ENCODE measurements at places on chromosomes 12 and 14. TPM values are rescaled to one million over a fixed set of nuclear protein-coding genes. Genes with fewer than 3 reads are reported as not detected.

DNA sequence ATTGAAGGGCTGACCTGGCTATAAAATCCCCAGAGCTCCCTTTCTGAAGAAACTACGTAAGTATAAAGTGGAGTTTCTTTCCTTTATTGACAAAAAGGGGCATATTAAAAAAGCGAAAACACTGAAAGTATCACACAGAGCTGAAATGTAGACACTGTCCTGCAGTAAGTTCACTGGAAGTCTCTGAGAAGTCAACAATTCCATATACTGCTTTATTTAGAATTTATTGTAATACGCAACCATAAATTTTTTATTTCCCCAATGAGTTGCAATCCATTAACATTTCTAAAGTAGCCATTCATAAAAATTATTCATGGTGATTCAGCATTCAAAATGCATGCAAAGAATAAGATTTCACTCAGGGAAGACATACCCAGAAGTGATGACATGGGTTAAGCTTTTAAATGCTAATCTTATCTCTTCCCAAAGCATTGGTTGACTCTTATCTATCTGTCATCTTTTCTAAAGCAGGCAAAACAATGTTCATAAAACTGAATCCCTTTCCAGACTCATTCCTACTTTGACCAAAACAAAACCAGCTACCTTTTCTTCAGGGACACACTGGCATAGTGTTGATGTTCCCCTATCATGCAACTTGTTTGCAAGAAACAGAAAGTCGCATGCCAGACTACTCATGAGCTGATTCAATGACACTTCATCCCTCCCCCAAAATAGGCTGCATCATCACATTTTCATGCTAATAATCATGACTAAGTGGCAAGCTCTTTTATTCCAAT lies 17.3 kb downstream of the KITLG start:
- H3K36me3 ChIP-seq, result no peaks in the 10 kb centered on the region
- peak overlapping the region; percentile 75 for H3K27ac ChIP-seq
- H3K4me3 ChIP-seq, result peak overlapping the region; percentile 5
- peaks cover 39% of the 10 kb centered on the region for H3K4me1 ChIP-seq
- no peaks in the 10 kb centered on the region for H3K27me3 ChIP-seq

DNA sequence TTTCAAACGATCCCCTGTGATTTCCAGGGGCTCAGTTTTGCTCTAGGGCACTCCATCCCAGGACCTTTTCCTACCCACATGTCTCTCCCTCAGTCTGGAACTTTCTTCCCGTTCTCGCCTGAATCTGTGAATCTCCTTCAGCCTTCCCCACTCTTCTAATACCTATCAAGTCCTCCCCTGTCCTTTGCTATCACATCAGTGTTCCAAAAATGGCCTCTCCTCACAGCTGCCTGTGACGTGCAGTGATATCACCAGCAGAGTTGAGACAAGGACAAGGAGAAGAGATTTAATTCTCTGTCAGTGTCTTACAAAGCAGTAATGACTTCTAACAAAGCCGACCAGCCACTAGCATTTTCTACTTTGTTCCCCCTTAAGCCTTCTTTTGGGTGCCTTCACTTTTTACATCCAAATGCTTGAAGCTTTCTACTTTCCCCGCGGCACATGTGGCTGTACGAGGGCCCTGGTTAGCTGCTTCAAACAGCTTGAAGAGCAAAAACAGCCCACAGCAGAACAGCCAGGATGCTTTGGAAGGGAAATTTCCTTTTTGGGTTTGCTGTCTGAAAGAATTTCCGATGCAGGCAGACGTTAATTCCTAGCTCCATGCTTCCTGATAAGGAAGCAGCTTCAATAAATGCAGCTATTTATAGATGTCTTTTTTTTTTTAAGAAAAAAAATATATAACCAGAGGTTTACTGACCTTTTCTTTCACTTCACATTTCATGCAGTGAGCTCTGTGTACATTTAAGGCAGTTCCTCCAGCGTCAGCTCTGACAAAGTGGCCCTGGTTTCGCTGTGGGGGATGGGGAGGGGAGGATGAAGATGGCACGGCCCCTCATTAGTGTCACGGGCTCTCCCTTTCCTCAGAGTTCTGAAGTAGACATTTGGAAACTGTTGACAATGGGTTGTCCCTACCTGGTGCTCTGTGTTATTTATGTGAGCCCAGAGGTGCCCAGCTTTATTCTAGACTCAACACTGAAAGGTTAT lies 109.3 kb downstream of the ETV6 start:
- H3K27ac ChIP-seq, result no peak overlapping the region
- no peaks in the 10 kb centered on the region for H3K27me3 ChIP-seq
- no peaks in the 10 kb centered on the region for H3K4me1 ChIP-seq
- no peak overlapping the region for H3K4me3 ChIP-seq
- DNase-seq, result no peak
- H3K36me3 ChIP-seq, result no peaks in the 10 kb centered on the region

DNA sequence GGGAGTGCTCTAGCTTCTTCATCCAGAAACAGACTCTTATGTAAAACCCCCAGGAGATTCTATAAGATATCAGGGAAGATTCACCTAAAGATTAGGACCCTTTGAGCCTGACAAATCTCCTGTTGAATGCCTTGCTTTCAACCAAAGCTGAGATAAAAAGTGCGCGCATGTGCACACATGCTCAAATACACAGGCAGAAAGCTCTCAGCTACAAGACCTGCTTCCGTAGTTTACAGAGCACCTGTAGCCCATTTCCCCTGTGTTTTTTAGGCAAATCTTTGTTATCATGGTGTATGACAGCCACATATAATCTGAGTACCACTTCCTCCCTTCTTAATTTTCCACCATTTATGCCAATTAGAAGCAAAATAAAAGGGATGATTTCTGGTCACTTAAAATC lies 866.9 kb downstream of the NRXN3 start:
- no peak overlapping the region for H3K4me3 ChIP-seq
- no peaks in the 10 kb centered on the region for H3K27me3 ChIP-seq
- H3K27ac ChIP-seq, result no peak overlapping the region

DNA sequence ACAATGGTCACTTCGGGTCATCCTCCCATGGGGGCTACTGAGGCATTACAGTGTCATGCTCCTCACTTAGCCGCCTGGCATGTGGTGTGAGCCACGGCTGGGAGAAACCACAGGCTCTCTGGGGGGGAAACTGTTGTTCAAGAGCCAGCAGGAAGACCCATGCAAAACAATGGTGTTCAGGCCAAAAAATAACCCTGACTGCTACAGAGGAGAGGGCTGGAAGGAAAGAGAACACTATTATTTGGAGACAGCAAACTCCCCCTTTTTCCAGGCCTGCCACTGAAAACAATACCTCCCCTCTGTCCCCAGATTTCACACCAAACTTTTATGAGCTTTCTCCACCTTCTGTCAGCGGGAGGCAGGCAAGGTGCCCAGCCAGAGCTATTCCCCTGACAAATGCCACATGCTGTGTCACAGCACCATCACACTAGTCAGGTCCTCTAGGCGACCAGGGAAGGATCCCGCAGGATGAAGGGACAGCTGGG lies 83.7 kb downstream of the CHGA start:
- H3K27ac ChIP-seq, result peak overlapping the region; percentile 56
- DNase-seq, result no peak
- H3K36me3 ChIP-seq, result no peaks in the 10 kb centered on the region
- no peak overlapping the region for H3K4me3 ChIP-seq
- H3K4me1 ChIP-seq, result peaks cover 27% of the 10 kb centered on the region

- DNase-seq, result no peak
- no peaks in the 10 kb centered on the region for H3K27me3 ChIP-seq
- H3K36me3 ChIP-seq, result peaks cover 25% of the 10 kb centered on the region
- H3K27ac ChIP-seq, result no peak overlapping the region
Measured at GRCh38 chr14:81523616-81524015, 10.0 kb downstream of the SEL1L start.

DNA sequence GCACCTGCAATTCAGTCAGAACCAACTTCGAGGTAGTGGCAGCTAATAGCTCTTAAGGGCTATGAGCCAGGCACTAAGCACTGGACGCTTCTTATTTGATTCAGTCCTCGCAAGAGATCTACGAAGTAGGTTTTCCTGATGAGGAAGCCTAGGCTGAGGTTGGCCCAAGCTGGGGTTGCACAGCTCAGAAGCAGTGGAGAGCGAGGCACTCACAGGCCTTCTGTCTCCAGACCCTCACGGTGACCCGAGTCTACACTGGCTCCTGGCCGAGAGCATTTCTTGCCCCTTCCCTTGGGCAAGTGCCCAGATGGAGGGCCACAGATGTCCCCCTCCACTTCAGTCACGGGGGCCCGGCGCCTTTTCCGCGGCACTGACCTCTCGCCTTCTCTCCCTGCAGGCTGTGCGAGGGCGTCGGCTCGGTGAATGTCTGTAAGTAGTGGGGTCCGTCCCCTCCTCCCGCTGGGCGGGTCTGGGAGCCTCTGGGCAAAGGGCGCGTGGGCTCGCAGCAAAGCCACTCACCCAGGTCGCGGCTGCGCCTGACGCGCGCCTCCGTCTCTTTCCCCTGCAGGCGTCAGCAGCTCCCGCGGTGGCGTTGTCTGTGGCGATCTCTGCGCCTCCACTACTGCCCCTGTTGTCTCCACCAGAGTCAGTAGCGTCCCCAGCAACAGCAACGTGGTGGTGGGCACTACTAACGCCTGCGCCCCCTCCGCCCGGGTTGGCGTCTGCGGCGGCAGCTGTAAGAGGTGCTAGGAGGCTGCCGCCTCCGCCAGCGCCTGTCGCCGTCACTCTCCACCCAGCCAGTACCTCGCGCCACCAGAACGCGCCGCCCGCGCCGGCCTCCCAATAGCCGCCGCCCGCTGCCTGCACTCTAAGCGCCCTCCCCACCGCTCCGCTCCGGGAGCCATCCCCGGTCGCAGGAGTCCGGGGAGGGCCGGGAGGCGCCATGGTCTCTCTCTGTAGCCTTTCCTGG lies 13.1 kb downstream of the KRT83 start:
- peaks cover 11% of the 10 kb centered on the region for H3K4me1 ChIP-seq
- H3K27ac ChIP-seq, result no peak overlapping the region
- DNase-seq, result peak; percentile 59

GRCh38 chr12:118706437-118706836 lies 274.9 kb upstream of the SRRM4 start:
- H3K27ac ChIP-seq, result no peak overlapping the region
- no peaks in the 10 kb centered on the region for H3K36me3 ChIP-seq
- no peaks in the 10 kb centered on the region for H3K27me3 ChIP-seq
- DNase-seq, result no peak

GRCh38 chr12:130581782-130582181 lies 134.3 kb downstream of the RIMBP2 start:
- H3K27ac ChIP-seq, result no peak overlapping the region
- H3K27me3 ChIP-seq, result no peaks in the 10 kb centered on the region
- no peak for DNase-seq

DNA sequence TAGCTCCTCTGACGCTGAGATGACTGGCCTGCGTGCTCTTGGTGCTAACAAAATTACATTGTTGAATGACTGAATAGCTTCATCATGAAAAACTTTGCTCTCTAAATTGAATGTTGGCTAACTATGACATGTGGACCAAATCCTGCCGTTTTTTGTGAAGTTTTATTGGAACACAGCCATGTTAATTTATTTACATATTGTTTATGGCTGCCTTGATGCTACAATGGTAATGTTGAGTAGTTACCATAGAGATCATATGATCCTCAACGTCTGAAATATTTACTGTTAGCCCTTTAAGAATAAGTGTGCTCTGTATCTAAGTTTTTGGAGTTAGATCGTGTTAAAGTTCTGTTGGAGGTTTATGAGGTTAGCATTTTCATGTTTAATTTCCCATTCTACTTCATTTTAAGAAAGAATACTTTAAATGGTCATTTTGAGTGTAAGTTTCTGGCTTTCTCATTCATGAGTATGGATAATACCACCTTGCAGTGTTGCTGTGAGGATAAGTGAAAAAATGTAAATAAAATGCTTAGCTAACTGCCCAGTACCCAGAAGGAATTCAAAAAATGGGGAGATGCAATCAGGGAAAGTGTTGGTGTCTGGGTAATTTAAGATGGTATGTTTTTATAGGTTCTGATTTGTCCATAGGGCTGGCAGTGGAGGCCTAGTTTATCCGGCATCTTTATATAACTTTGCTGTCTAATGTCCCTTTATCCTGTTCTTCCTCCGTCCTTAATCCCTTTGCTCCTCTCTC lies 35.3 kb downstream of the NUBPL start:
- no peak overlapping the region for H3K27ac ChIP-seq
- no peaks in the 10 kb centered on the region for H3K4me1 ChIP-seq
- H3K36me3 ChIP-seq, result no peaks in the 10 kb centered on the region
- H3K27me3 ChIP-seq, result no peaks in the 10 kb centered on the region

GRCh38 chr14:58749066-58749669 lies 111.4 kb downstream of the DACT1 start:
- H3K27me3 ChIP-seq, result no peaks in the 10 kb centered on the region
- H3K27ac ChIP-seq, result peak overlapping the region; percentile 81
- peaks cover 60% of the 10 kb centered on the region for H3K4me1 ChIP-seq
- DNase-seq, result peak; percentile 100
- no peaks in the 10 kb centered on the region for H3K36me3 ChIP-seq

GRCh38 chr12:91230841-91231240 lies 48.2 kb upstream of the DCN start:
- no peaks in the 10 kb centered on the region for H3K27me3 ChIP-seq
- no peak overlapping the region for H3K4me3 ChIP-seq
- no peak overlapping the region for H3K27ac ChIP-seq
- DNase-seq, result no peak

Gene SERPINA4
- total RNA-seq, result not detected

Gene TMTC2
- 17.5 TPM for total RNA-seq

Gene B4GALNT3
- 3.7 TPM for total RNA-seq

Gene TAS2R8
- total RNA-seq, result not detected

Data from PC-3 (cell line).